ENCODE measurements at places on chromosomes 2 and 18. TPM values are rescaled to one million over a fixed set of nuclear protein-coding genes. Genes with fewer than 3 reads are reported as not detected.

The L3MBTL4 gene
- total RNA-seq = 3.5 TPM

The TGIF1 gene
- 8.1 TPM for total RNA-seq

The ELP2 gene
- 49.7 TPM for total RNA-seq

The GALNT5 gene
- total RNA-seq = 0.19 TPM

The ANKRD39 gene
- 14.3 TPM for total RNA-seq

The ATP8B1 gene
- total RNA-seq = 8.6 TPM

GRCh38 chr18:23066060-23066459 lies 69.2 kb upstream of the CABLES1 start:
- no peak for DNase-seq

GRCh38 chr2:207792244-207792785 lies 22.6 kb upstream of the FZD5 start:
- no peak for DNase-seq

- DNase-seq = no peak
Observed at GRCh38 chr2:241708879-241709278, 7.0 kb downstream of the ING5 start.

DNA sequence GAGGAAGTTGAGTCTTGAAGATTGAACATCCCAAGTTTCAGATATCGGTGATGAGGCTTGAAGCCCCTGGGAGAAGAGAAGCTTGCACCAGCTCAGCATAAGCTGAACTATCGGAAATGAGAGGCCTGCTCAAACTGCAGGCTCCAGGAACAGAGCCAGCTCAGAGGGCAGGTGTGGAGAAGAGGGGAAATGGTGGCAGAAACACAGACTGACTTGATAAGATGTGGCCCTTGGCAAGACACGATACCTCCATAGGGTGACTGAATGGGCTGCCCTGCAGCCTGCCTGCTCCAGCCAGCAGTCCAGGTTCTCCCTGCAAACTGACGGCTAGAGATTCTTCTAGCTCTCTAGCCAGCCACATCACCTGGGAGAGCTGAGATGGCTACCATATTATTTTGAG lies 86.6 kb downstream of the MYT1L start:
- no peak for DNase-seq

DNA sequence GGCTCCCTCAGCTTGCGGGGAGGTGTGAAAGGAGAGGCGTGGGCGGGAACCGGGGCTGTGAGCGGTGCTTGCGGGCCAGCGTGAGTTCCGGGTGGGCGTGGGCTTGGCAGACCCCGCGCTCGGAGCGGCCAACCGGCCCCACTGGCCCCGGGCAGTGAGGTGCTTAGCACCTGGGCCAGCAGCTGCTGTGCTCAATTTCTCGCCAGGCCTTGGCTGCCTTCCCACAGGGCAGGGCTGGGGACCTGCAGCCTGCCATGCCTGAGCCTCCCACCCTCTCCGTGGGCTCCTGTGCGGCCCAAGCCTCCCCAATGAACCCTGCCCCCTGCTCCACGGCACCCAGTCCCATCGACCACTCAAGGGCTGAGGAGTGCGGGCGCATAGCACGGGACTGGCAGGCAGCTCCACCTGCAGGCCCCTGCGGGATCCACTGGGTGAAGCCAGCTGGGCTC lies 48.2 kb downstream of the RNF138 start:
- no peak for DNase-seq

GRCh38 chr2:168730344-168730743 lies 72.1 kb upstream of the NOSTRIN start:
- DNase-seq = no peak

DNA sequence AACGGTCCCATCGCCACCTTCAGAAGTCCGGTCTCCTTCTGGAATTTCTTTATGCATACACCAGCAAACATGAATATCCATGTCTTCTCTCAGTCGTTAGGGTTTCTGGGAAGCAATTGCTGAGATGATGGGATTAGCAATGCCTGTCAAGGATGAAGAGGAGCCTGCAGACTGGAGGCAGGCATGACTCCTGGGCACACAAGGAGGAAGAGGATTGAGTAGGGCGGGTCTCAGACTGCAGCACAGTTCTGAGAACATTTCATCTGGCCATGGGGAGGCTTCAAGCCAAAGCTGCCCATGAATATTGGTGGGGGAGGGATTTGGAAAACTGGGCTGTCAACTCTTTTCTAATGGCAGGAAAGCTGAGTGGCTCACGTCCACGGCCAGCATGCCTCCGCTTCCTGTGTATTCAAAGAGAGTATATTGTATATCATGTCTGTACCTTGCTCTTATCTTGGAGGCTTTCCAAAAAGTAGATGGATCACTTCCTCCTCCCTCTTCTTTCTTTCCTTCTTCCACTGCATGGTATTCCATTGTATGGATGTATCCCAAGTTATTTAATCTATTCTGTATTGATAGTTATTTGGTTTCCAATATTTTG lies 24.5 kb downstream of the MC2R start:
- no peak for DNase-seq

- no peak for DNase-seq
Observed at GRCh38 chr2:53312181-53312580, 455.4 kb upstream of the CHAC2 start.

DNA sequence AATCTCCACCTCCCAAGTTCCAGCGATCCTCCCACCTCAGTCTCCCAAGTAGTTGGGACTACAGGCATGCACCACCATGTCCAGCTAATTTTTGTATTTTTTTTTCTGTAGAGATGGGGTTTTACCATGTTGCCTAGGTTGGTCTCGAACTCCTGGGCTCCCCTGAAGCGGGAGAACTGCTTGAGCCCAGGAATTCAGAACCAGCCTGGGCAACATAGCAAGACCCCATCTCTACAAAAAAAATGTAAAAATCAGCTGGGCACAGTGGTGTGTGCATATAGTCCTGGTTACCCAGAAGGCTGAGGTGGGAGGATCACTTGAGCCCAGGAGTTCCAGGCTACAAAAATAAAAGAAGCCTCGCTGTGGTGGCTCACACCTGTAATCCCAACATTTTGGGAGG lies 12.0 kb upstream of the ZNF532 start:
- DNase-seq = no peak

DNA sequence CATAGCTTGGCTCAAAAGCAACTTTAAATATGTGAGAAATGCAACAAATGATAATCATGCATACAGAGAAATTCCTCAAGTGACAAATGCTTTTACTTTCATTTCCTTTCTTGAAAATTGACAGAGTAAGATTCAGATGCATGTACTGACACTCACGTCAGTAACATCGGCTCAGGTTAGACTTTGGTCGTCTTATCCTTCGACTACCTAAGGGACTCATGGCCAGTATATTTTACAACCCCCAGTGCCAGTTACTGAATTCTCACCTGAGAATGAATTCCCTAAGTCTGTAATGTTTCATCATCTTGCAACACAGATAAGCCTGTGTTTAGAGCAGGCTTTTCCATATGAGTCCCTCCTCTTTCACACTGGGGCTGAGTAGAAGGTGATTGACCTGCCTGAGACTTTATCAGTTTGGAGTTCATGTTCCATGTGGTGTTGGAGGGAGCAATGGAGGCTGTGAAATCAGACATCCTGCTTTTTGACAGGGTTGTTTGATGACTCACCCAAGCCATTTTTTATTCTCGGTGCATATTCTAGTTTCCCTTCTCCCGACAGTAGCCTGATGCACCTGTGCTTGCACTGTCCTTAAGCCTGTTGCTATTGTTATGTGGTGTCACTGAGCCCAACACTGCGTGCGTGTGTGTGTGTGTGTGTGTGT lies 30.5 kb upstream of the ATP8B1 start:
- DNase-seq = no peak

DNA sequence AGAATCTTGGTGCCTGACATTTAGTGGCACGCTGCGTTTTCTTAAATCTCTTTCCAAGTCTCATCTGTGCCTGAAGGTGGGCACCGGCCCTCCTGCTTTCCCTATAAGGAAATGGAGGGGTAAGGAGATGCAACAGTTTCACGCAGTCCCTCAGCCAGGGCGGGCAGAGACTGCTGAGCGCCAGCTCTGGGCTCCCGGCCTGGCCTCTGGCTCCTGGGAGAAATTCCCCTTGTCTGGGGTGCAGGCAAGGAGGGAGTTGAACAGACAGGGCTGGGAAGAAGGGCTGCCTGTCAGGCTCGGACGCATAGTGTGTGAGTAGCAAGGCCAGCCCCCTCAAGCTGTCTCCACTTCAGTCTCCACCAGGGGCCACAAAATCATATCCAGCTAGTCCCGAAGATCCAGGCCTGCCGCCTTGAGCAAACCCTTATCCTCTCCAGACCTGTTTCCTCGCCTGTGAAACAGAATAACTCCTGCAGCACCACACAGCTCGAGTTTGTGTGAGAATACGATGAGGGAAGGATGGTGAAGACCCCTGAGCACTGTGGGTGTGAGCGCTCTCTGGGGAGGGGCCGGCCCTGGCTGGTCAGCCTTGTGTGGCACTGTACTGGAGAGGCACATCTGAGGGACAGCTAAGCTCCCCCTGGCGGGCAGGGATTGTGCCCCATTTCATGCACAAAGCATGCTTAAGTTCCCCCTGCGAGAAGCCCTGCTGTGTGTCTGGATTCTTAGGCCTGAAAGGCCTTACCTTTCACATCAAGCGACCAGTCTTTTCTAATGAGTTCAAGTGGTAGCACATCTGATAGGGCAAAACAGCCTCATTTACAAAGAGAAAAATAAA lies 33.8 kb downstream of the SDC1 start:
- DNase-seq = no peak

- no peak for DNase-seq
Observed at GRCh38 chr2:236363711-236364277, 99.6 kb upstream of the ASB18 start.

DNA sequence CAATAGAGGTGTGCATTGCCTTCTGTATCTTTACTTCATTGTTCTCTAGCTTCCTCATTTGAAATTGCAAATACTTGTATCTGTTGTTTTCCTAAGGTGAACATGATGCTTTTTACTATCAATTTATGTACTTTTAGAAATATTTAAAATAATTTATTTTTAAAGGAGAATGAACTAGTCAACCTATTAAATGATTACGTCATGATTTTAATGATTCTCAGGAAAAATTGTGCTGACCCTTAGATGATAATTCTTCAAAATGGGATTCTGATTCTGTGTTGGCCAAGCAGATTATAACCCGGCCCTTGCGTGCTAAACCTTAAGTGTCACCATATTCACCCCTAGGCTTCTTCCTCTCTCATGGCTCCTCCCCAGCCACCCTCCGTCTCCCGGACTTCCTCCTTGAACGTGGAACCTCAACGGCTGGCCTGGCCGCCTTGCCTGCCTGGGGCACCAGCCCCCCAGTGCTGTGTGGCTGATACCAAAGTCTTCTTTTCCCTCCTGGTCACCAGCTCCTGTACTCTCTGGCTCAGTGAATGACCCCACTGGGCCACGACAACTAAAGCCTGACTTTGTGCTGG lies 292.0 kb downstream of the GBX2 start:
- DNase-seq = no peak

DNA sequence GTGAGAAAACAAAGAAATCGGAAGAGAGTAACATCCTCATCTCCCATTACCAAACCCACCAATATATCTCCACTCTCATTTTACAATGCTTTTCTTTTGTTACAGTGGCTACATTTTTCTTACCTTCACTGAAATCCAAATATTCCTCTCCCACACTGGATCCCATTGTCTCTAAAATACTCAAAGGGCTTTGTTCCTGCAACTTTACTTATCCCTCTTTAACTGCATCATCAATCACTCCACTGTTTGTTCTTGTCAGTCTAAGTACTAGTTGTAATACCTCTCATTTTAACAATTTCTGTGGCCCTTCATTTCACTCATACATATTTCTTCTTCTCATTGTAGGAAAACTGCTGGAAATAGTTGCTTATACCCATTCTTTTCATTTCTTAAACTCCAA lies 464.2 kb upstream of the PIK3C3 start:
- no peak for DNase-seq

GRCh38 chr18:55877321-55877720 lies 289.3 kb upstream of the TCF4 start:
- DNase-seq = no peak

DNA sequence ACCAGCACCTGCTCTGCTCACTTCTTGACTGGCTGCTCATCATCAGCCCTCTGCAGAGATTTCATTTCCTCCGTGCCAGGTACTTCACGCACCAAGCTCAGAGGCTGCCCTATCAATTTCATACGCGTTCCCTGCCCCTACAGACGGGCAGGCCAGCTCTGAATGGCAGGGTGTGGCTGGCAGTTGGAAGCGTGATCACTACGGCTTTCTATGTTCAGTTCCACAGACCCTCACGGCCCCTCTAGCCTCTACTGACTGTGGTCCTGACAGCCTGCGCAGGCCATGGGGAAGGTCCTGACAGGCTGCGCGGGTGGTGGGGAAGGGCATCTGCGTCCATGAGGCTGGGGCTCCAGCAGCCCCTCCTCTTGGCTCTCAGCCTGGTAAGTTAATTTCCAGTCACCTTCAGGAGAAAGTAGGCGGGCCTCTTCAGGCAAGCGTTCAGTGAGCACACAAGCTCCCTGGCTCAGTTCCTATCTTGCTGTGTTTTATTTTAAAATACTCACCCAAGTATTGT lies 154.8 kb downstream of the ZNF236 start:
- no peak for DNase-seq

GRCh38 chr18:40063488-40063887 lies 1891.5 kb upstream of the PIK3C3 start:
- DNase-seq = no peak

- DNase-seq = no peak
Observed at GRCh38 chr2:150403457-150403856, 84.0 kb downstream of the RND3 start.

GRCh38 chr2:54226260-54226659 lies 29.8 kb downstream of the TSPYL6 start:
- no peak for DNase-seq

DNA sequence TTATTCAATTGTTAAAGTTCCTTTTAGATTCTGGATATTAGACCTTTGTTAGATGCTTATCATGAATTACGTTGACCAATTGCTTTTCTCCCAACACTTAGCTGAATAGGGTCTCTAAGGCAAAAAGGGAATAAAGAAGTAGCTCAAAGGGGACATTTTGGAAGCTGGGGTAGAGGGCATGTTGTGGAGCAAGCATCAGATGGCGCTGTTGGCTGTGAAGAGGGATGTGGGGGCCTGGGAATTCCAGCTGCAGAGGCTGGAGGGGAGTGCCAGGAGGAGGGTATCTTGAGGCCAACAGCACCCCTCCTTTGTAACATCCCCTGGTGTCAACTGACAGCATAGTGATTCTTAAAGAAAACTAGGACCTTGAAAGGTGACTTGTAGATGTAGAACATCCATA lies 198.2 kb downstream of the ADCYAP1 start:
- no peak for DNase-seq

DNA sequence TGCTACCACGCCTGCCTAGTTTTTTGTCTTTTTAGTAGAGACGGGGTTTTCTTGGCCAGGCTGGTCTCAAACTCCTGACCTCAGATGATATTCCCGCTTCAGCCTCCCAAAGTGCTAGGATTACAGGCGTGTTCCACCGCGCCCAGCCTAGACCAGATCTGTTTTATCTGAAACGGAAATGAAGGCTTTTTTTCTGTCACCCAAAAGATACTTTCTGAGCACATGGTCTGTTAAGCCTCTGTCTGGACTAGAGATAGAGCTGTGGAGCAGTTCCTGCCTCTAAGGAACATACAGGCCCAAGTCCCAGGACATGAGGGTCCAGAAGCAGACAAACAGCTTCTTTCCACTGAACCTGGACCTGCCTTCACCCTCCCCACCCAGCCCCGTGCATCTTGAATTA lies 43.6 kb upstream of the PTMA start:
- DNase-seq = no peak
